ENCODE measurements at places on chromosomes 7 and 10. TPM values are rescaled to one million over a fixed set of nuclear protein-coding genes. Genes with fewer than 3 reads are reported as not detected.

DNA sequence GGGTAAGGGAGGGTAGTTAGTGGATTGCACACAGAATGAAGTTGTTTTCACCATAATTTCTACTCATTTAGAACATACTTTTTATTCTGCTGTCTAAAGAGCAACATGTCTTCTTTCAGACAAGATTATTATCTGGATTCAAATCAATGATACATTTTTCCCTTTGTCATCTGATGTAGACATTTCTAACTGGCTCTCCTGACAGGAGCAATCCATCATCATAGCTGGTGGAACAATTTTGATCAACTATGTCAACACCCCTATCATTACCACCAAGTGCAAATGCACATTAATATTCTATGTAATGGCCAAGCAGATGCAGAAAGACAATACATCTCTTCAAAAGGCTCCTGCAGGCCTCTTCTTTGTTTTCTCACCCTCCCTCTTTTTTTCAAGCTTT, 672.9 kb upstream of the LRRTM3 start:
- H3K4me1 ChIP-seq, result no peaks in the 10 kb centered on the region
- no peaks in the 10 kb centered on the region for H3K36me3 ChIP-seq
- H3K27ac ChIP-seq, result no peak overlapping the region
- no peak overlapping the region for H3K4me3 ChIP-seq

- H3K36me3 ChIP-seq, result no peaks in the 10 kb centered on the region
- no peak overlapping the region for H3K4me3 ChIP-seq
- peak; percentile 78 for DNase-seq
- H3K27ac ChIP-seq, result no peak overlapping the region
These were observed 142.6 kb downstream of the PLXDC2 start for GRCh38 chr10:19958787-19959186.

- no peak overlapping the region for H3K4me3 ChIP-seq
- H3K27ac ChIP-seq, result no peak overlapping the region
- no peaks in the 10 kb centered on the region for H3K36me3 ChIP-seq
- no peak for DNase-seq
- no peaks in the 10 kb centered on the region for H3K4me1 ChIP-seq
These were observed 44.1 kb upstream of the MXI1 start for GRCh38 chr10:110163192-110163773.

DNA sequence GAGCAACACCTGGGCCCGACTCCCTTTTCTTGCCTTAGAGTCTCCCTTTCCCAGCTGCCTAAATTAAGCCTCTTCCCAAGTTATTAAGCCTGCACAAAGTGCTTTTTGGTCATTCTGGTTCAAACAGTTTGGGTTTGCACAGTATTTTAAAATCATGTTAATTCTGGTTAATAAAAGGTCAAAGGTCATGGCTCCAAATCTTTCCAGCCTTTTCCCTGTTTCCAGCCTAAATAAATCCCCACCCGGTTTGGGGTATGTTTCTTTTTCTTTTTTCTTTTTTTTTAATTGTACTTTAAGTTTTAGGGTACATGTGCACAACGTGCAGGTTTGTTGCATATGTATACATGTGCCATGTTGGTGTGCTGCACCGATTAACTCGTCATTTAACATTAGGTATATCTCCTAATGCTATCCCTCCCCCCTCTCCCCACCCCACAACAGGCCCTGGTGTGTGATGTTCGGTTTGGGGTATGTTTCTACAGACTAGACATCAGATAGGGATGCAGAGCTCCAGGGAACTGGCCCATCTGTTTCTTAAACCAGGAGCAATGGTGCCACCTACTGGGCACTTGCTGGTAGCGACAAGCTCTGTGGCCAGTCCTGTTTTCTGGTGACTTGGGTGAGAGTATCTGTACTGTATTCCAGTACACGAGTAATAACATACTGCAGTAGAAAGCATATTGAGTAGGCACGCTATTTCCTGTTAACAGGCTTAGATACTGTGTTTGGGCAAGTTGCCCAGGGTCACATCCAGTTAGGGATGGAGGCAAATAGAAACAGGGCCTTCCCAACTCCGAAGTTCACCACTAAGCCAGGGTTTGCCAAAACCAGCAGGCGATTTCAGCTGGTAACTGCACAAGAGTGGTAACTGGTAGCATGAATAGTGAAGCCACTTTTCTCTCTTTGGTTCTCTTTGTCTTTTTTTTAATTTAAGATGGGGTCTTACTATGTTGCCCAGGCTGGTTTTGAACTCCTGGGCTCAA, 60.6 kb upstream of the TRIM8 start:
- no peaks in the 10 kb centered on the region for H3K36me3 ChIP-seq
- H3K4me3 ChIP-seq, result no peak overlapping the region
- peak; percentile 97 for DNase-seq
- no peaks in the 10 kb centered on the region for H3K27me3 ChIP-seq

GRCh38 chr7:142803901-142804300, 33.1 kb downstream of the PRSS2 start:
- no peak for DNase-seq
- H3K27me3 ChIP-seq, result peaks cover 19% of the 10 kb centered on the region
- no peaks in the 10 kb centered on the region for H3K36me3 ChIP-seq
- no peak overlapping the region for H3K4me3 ChIP-seq
- H3K4me1 ChIP-seq, result peaks cover 11% of the 10 kb centered on the region

- no peak overlapping the region for H3K27ac ChIP-seq
- DNase-seq, result no peak
- H3K36me3 ChIP-seq, result no peaks in the 10 kb centered on the region
- no peak overlapping the region for H3K4me3 ChIP-seq
- H3K4me1 ChIP-seq, result peaks cover 13% of the 10 kb centered on the region
These were observed 212.7 kb upstream of the IGFBP3 start for GRCh38 chr7:46133751-46134150.

GRCh38 chr10:58817201-58817846, 304.7 kb downstream of the BICC1 start:
- no peaks in the 10 kb centered on the region for H3K27me3 ChIP-seq
- no peak overlapping the region for H3K27ac ChIP-seq
- H3K36me3 ChIP-seq, result peaks cover 51% of the 10 kb centered on the region
- peaks cover 30% of the 10 kb centered on the region for H3K4me1 ChIP-seq
- no peak for DNase-seq

DNA sequence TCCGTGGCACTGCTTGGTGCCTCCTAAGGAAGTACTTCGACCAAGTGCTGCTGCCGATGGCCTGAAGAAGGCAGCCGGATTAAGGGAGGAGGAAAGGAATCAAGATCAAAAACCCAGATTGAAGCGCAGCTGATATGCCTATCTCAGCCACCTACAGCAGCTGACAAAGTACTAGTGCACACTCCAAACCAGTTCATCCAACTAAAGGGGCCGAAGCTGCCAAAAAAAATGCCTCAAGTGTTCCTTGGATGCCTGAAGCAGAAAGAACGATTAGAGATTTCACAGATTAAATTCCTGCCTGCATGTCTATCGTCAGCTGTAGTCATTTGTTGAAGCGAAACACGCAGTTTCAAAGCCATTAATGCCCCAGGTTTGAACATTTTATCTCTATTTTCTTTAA, 65.7 kb downstream of the TNRC18 start:
- H3K27ac ChIP-seq, result no peak overlapping the region
- H3K4me1 ChIP-seq, result peaks cover 7% of the 10 kb centered on the region
- H3K36me3 ChIP-seq, result peaks cover 66% of the 10 kb centered on the region
- H3K4me3 ChIP-seq, result no peak overlapping the region

DNA sequence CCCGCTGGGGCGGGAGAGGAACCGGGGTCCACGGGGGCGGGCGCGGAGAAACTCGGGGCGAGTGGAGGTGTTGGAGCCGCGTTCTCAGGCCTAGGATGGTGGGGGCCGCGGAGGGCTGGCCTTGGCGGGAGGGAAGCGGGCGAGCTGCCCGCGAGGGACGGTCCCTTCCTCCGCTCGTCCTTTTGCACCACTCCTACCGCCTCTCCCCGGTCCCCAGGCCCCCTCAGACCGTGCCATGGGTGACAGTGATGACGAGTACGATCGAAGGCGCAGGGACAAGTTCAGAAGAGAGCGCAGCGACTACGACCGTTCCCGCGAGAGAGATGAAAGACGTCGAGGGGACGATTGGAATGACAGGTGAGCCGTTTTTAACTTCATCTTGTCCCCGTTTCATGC, 451 bp downstream of the SRRT start:
- H3K27me3 ChIP-seq, result no peaks in the 10 kb centered on the region
- peaks cover 23% of the 10 kb centered on the region for H3K4me1 ChIP-seq
- peak overlapping the region; percentile 96 for H3K27ac ChIP-seq

GRCh38 chr10:121624836-121625486, 26.7 kb upstream of the FGFR2 start:
- H3K27ac ChIP-seq, result no peak overlapping the region
- peaks cover 2% of the 10 kb centered on the region for H3K27me3 ChIP-seq
- no peak overlapping the region for H3K4me3 ChIP-seq

GRCh38 chr7:112572669-112573301, 92.0 kb downstream of the LSMEM1 start:
- no peak for DNase-seq
- H3K27ac ChIP-seq, result no peak overlapping the region
- H3K36me3 ChIP-seq, result no peaks in the 10 kb centered on the region
- no peaks in the 10 kb centered on the region for H3K4me1 ChIP-seq

DNA sequence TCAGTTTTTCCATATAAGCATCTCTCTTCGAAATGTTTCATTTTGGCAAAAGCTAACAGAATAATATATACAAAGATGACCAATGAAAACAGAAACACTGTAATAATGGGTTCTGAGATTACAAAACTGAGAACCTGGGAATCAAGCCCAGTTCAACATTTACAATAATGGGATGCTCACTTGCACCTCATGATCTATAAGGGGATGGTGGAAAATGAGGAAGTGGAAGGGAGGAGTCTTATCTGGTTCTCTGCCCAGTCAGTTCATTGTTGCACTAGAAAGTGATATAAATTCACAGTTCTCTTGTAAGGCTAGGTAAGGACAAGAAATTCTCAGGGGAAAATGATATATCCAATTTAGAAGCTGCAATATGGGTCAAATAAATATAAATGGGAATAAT, 31.7 kb upstream of the RHOBTB1 start:
- no peak overlapping the region for H3K27ac ChIP-seq
- peaks cover 18% of the 10 kb centered on the region for H3K4me1 ChIP-seq
- H3K27me3 ChIP-seq, result no peaks in the 10 kb centered on the region
- H3K36me3 ChIP-seq, result no peaks in the 10 kb centered on the region
- H3K4me3 ChIP-seq, result no peak overlapping the region
- DNase-seq, result no peak

GRCh38 chr7:157377436-157378124, 40.8 kb downstream of the DNAJB6 start:
- no peaks in the 10 kb centered on the region for H3K4me1 ChIP-seq
- DNase-seq, result no peak
- H3K4me3 ChIP-seq, result no peak overlapping the region
- no peak overlapping the region for H3K27ac ChIP-seq
- peaks cover 42% of the 10 kb centered on the region for H3K36me3 ChIP-seq

- no peak overlapping the region for H3K27ac ChIP-seq
- H3K4me3 ChIP-seq, result no peak overlapping the region
- DNase-seq, result peak; percentile 62
- H3K36me3 ChIP-seq, result no peaks in the 10 kb centered on the region
- H3K4me1 ChIP-seq, result no peaks in the 10 kb centered on the region
These were observed 91.8 kb downstream of the ZMYND11 start for GRCh38 chr10:227014-227413.

- H3K27ac ChIP-seq, result no peak overlapping the region
- DNase-seq, result no peak
- H3K4me1 ChIP-seq, result peaks cover 6% of the 10 kb centered on the region
- no peaks in the 10 kb centered on the region for H3K27me3 ChIP-seq
- no peaks in the 10 kb centered on the region for H3K36me3 ChIP-seq
These were observed 97.5 kb downstream of the PFKFB3 start for GRCh38 chr10:6300106-6300783.

DNA sequence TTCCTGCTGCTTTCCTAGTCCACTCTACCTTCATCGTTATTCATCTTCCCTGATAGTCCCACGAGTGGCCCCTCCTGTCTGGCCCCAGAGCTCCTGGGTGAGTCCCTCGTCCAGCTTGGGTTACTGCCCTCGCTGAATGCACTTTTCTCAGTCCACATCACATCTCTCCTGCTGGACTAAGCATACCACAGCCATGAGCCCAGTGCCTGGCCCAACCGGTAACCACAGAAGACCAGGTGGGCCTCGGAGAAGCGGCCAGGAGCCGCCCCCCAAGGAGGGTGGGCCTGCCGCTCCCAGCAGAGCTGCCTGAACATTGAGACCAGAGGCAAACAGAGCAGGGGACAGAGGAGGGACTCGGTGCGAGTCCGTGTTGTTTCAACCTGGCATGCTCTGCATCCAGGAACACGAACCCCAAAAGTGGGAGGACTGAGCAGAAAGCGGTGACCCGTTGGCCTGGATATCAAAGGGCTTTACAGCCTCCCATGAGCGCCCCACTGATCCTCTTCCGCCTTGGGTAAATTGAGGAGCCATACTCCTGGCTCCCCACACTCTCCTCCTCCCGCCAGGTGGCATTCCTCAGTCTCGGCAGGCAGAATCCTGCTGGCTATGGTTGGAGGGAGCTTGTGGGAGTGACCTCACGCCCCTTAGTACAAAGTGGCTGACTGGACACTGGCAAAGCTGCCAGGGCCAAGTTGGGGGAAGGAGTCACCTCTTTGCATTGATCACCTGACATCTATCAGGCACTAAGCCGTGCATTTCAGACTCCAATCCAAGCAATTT, 13.3 kb downstream of the TMEM72 start:
- H3K4me1 ChIP-seq, result peaks cover 2% of the 10 kb centered on the region
- no peak for DNase-seq
- no peak overlapping the region for H3K27ac ChIP-seq
- H3K27me3 ChIP-seq, result peaks cover 16% of the 10 kb centered on the region
- H3K36me3 ChIP-seq, result no peaks in the 10 kb centered on the region

DNA sequence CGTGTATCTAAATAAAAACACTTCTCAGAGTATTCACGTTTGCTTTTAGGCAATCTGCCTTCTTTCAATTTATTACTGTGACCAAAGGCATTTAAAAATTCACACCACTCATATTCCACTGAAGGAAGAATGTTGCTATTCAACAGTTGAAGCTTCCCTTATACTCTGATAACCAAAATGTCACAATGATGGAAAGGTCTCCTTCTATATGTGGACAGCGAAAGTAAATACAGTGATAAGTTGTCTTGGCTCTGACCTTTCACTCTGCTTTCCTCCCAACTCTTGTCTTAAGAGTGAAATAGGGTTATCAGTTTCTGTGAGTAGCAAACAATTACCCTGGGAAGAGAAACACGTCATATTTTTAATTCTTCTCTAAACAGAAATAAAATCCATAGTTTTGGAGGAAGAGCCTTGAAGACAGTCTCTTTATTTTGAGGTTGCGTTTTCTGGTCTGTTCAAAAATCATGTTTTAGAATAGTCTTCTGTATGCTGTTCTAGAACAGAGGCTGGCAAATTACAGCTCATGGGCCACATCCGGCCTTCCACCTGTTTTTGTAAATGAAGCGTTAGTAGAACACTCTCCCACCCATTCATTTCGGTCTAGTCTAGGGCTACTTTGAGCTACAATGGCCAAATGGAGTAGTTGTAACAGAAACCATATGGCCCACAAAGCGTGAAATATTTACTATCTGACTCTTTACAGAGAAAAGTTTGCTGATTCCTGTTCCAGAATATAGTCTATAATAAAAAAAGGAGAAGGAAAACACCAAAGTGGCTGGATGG, 41.3 kb downstream of the ETV1 start:
- H3K4me3 ChIP-seq, result no peak overlapping the region
- H3K4me1 ChIP-seq, result peaks cover 13% of the 10 kb centered on the region
- H3K27ac ChIP-seq, result no peak overlapping the region
- no peaks in the 10 kb centered on the region for H3K27me3 ChIP-seq

Gene C10orf143
- 2.5 TPM for total RNA-seq

Gene NYAP1
- total RNA-seq, result under 0.01 TPM

Gene PMPCB
- 83.4 TPM for total RNA-seq

Gene KCP
- 1.1 TPM for total RNA-seq

Gene HOXA7
- 4.4 TPM for total RNA-seq

Gene TMEM72
- not detected for total RNA-seq

Gene CRHR2
- total RNA-seq, result not detected

Gene ANK3
- total RNA-seq, result 58.0 TPM

Gene OR6B1
- total RNA-seq, result not detected

Gene ADIRF
- 18.3 TPM for total RNA-seq

Gene TFPI2
- total RNA-seq, result 8.7 TPM

Gene SSC4D
- total RNA-seq, result 0.88 TPM
